DND-41 (cell line): ENCODE measurements at places on chromosomes 6 and 20.
A peak's percentile ranks its signal among the peaks of the same experiment; 100 is the strongest.

GRCh38 chr6:158042245-158042798 is 60.7 kb downstream of the SYNJ2 start:
- no peak for DNase-seq

- DNase-seq: no peak
Measured at GRCh38 chr6:109305028-109305427, 77.2 kb downstream of the CD164 start.

DNA sequence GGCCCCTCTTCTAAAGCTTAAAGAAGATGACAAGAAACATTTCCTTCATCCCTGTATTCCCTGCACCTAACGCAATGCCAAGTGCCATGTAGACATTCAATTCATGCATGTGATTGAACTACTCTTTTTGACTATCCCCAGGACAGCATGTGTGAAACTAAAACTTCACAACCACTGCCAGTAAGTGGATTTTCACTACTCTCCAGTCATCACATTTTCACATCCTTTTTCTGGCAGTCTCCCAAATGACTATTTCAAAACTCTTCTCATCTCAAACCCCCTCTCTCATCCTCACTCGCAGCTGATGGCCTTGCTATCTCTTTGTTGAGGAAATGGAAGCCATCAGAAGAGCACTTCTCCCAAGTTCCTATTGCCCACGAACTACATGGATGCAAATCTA is 122.6 kb downstream of the OPRM1 start:
- DNase-seq: no peak

DNA sequence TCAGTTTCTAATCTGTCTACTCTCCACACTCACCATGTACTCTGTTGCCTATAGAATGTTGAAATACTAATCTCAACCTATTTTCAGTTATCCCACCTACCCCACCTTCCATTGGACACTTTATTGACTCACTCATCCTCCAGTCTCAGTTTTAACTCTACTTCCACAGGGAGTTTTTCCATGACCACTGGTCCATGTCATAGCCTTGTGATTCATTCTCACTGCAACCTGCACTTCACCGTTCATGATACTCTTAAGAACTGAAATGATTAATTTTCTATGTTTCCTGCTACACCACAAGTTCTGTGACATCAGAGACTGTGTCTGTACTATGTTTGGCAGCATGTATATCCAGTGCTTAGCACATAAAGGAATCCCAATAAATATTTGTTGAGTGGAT is 122.8 kb upstream of the HSF2 start:
- DNase-seq: no peak

DNA sequence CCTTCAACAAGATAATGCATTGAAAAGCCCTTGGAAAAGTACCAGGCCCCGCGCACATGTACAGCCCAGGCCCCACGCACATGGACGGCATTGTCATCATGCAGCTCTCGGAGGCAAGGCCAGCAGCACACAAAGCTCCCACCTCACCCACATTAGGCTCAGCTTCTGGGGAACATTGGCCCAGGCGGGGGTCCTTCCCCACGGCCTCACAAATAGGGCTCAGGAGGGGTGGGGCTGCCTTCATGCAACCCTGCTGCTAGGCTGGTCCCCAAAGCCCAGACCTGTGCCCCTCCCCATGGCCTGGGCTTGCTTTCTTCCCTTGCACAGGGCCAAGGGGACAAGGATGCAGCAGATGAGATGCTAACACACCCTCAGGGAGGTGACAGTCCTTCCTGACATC is 26.7 kb downstream of the NPEPL1 start:
- no peak for DNase-seq

DNA sequence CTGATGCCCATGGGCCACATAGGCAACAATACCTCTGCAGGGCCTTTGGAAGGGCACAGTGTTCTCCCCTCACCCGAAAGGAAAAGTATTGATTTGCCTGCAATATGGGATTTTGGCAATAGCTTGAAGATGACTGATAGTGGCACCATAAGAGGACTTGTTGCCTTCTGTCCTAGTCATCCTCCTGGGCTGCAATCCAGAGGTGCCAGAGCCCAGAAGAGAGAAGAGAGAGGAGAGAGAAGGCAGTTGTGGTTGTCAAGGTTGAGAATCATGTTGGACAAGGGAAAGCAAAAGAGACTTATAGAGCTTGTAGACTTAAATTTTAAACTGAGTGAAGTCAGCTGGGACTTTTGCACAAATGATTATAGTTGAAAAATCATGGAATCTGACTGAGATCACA is 14.6 kb downstream of the HDGFL1 start:
- DNase-seq: no peak

DNA sequence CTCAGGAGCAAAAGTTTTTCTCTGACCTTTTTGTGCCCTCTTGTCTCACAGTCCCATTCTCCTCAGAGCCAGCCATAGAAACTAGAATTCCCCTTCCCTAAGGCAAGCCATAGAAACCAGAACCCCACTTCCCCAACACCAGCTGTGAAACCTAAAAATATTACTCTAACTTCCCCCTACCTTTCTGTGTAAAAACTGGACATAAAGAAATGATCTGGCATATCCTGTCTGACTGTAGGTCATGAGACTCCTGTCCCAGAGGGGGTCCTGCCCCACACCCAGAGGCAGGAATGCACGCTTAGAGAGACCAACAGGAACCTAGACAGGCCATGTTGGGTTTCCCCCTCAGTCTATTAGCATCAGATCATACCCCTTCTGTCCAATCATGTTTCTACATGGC is 140.6 kb upstream of the SLC22A16 start:
- DNase-seq: no peak

GRCh38 chr6:130376936-130377335 is 11.1 kb downstream of the TMEM200A start:
- DNase-seq: no peak

GRCh38 chr6:114000069-114000468 is 29.1 kb upstream of the HDAC2 start:
- no peak for DNase-seq

DNA sequence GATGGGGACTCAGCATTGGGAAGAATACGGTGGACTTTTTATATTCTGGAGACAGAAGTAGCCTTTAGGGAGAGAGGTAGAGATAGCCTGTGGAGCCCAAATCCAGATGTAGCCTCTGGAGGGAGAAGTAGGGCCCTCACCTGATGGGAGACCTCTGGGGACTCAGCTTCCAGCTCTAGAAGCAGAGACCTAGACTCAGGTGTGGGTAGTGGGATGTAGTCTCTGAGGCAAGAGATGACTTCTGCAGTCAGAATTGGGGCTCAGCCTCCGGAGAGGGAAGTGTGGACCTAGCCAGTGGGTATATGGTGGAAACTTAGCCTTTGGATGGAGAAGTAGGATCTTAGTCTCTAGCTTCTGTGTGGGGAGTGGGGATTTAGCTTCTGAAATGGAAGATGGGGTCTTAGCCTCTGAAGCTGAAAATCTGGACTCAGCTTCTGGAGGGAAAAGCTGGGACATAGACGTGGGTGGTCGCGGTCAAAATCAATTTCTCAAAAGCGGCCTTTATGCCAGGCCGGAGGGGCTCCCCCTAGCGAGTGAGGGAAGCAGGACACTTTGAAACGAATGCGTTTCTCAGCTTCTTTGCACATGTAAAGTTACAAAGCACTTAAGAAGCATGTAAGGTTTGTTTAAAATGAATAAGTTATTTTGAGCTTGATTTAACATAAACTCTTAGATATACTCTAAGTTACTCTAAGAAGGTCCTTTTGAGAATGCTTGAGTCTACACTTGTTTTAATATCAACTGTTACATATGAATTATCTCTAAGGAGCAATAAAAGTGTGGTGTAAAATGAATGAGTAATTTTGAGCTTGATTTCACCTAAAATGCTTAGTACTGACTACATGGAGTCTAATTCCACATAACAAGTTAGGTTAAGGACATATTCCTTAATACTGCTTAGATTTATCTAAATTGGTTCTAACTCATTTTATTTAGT is 12.9 kb upstream of the ZNF343 start:
- DNase-seq: peak; percentile 40

DNA sequence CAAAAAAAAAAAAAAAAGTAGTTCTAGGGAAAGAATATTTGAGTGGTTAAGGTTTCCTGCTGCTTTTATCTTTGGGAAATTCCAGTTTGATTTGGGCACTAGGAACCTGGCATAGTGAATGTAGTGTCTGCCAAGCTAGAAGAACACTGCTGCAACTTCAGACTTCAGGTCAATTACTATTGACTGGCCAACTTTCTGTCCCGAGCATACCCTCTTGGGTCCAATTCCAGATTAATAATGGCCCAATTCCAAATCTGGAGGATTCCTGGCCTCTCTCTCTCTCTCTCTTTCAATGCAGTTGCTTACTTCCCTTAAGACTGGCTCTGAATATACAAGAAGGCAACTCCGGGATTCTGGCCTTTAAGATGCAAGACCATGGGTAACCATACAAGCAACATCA is 74.9 kb downstream of the ANKEF1 start:
- no peak for DNase-seq

GRCh38 chr6:47628448-47629272 is 69.7 kb upstream of the ADGRF4 start:
- DNase-seq: no peak

- no peak for DNase-seq
Measured at GRCh38 chr6:155404937-155405336, 50.7 kb downstream of the NOX3 start.

- DNase-seq: no peak
Measured at GRCh38 chr6:1287103-1287591, 24.8 kb upstream of the FOXQ1 start.

DNA sequence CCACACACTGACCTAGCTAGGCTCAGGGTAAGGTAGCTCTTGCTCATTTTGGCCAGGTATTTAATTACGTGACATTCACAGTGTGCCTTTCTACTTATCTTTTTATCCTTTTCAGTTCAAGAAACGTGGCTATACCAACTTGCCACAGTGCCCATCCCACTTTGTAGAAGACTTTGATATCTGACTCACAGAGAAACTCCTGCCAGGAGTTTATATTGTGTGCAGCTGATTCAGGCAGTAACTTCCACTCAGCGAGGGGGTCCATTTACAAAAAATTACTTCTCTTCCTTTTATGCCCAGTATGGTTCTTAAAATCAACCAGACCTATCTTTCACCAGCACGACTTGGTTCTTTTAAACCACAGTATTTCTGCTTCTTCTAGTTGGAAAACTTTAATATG is 75.6 kb downstream of the PRL start:
- no peak for DNase-seq

GRCh38 chr6:139165324-139165723 is 30.4 kb downstream of the HECA start:
- DNase-seq: no peak

DNA sequence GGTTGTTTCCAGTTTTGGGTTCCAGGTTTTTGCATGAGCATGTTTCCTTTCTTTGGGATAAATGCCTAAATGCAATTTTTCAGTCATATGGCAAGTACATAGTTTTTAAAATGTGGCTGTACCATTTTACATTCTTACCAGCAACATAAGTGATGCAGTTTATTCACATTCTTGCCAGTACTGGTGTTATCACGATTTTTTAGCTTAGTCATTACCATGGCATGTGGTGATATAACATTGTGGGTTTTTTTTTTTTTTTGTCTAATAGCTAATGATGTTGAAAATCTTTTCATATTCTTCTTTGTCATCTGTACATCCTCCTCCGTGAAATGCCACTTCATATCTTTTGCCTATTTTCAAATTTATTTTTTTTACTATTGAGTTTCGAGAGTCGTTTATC is 2.9 kb upstream of the TDRD6 start:
- DNase-seq: no peak

- no peak for DNase-seq
Measured at GRCh38 chr6:3615391-3616380, 135.8 kb downstream of the PXDC1 start.

DNA sequence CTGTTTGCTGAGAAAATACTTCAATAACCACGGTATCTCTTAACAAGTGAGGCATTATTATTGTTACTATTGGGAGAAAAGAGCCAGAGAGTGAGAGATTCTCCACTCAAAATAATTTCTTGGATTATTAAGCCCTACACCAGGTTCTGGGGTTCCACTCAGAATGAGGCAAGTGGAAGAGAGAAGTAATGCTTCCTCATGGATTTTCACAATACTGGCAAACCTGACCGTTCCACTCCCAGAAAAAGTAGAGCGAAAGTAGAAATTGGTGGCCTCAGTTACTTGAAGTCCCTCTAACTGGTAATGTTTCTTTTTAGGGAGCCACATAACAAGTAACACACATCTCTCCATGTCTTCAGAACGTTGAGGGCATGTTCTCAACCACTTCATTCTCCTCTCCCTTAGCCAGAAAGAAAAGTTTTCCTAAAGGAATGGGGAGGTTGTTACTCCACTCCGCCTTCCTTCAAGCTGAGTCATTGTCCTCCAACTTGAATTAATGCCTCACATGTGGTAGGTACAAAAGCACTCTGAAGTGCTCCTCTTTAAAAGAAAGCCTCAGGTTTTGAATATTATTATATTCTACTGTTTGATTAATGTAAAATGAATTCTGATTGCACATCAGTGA is 1.9 kb downstream of the BAG2 start:
- DNase-seq: no peak

- no peak for DNase-seq
Measured at GRCh38 chr6:14804785-14805210, 441.1 kb upstream of the JARID2 start.

DNA sequence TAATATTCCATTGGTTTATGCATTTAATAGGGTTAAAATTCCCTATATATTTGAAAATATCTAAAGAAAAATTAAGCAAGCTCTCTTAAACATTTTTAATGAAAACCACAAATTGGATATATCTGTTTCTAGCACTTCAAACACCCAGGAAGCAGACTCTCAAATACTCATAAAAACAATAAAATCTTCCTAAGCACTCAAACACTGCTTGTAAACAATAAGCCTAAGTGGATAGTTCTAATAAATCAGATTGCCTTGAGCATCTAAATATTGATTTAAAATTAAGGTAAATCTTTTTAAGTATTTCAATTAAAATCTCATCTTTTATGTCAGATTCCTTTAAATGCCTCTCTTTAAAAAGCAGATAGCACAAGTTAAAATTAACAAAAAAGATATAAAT is 254.4 kb downstream of the KCNQ5 start:
- DNase-seq: no peak

DNA sequence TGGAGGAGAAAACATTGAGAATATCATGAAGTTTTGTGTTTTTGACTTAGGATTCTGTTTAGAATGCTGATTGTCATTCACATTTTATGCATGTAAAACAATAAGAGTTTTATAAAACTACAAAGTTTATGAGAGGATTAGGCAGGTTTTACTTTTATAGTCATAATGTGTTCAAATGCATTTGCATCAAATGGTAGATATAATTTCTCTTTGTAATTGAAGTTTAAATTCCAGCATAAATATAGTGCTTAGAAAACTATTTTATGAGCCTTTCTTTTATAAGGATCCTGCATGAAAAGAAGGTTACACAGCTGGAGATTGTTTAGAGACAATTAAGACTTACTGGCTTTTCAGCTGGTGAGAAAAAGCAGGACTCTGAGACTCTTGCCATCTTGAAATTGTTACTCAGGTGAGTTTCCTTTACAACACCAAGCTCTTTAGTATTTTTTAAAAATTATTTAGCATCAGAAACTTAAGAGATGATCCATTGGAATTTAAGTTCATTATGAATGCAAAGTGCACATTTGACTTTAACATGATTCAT is 157.1 kb upstream of the MAN1A1 start:
- no peak for DNase-seq

- DNase-seq: no peak
Measured at GRCh38 chr6:38571721-38572120, 68.0 kb downstream of the BTBD9 start.

- no peak for DNase-seq
Measured at GRCh38 chr6:157233686-157234085, 89.6 kb downstream of the TMEM242 start.
